ENCODE measurements at places on chromosomes 1 and 21.

- H3K4me3 ChIP-seq: no peak overlapping the region
- no peaks in the 10 kb centered on the region for H3K36me3 ChIP-seq
- H3K27me3 ChIP-seq: no peaks in the 10 kb centered on the region
- H3K27ac ChIP-seq: no peak overlapping the region
Observed at GRCh38 chr1:80675454-80675853, 1125.3 kb upstream of the ADGRL2 start.

- no peak overlapping the region for H3K27ac ChIP-seq
- H3K4me1 ChIP-seq: no peaks in the 10 kb centered on the region
- no peak overlapping the region for H3K4me3 ChIP-seq
- no peak for DNase-seq
- peaks cover 15% of the 10 kb centered on the region for H3K27me3 ChIP-seq
Observed at GRCh38 chr1:192357924-192358323, 41.1 kb downstream of the RGS21 start.

DNA sequence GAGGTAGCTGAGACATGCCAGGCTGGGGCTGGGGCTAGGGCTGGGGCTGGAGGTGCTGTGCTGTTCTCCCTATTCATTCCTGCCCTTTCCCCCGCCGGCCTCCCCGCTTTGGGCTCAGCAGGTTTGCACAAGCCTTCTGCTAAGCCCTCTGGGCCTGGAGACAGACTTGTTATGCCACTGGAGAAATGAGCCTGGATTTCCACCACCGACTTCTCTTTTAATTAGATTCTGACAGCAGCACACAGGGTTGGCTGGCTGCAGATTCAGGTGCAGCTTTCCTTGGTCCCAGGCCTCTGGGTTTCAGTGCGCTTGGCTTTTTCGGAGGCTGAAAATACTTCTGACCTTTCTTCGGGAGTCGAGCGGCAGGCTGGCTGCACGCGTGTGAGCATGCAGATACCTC is 71.5 kb upstream of the ACTL8 start:
- peak overlapping the region; percentile 57 for H3K27ac ChIP-seq
- H3K4me1 ChIP-seq: peaks cover 16% of the 10 kb centered on the region
- DNase-seq: no peak
- H3K4me3 ChIP-seq: no peak overlapping the region
- no peaks in the 10 kb centered on the region for H3K27me3 ChIP-seq
- no peaks in the 10 kb centered on the region for H3K36me3 ChIP-seq

- no peaks in the 10 kb centered on the region for H3K4me1 ChIP-seq
- H3K27me3 ChIP-seq: no peaks in the 10 kb centered on the region
- no peak overlapping the region for H3K4me3 ChIP-seq
Observed at GRCh38 chr1:79568411-79568810, 561.9 kb upstream of the ADGRL4 start.

DNA sequence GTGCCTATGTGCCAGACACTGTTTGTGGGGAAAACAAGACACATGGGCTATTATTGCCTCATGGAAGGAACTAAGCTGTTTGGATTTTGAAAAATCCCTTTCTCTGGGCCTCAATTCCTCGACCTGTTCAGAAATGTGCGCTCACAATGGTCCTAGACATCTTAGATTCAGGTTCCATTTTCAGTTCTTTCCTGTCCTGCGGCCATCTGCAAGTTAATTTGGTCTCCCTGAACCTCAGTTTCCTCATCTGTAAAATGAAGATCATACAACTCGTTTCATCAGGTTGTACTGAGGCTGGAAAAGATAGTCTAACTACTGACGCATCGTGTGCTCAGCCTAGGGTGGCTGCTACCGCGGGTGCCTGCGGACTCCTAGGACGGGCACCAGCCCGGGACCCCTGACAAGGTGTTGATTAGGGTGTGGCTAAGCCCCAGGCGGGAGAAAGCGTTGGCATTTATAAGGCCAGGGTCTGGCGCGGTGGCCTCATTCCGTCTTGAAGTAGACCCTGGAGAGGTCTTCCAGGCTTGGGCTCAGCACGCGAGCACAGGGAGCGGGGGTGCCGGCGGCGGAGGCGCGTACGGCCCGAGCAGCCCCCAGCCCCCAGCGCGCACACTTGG is 493 bp upstream of the ELOA start:
- peak overlapping the region; percentile 87 for H3K27ac ChIP-seq
- H3K27me3 ChIP-seq: no peaks in the 10 kb centered on the region
- peak overlapping the region; percentile 94 for H3K4me3 ChIP-seq
- peaks cover 5% of the 10 kb centered on the region for H3K36me3 ChIP-seq
- DNase-seq: no peak

DNA sequence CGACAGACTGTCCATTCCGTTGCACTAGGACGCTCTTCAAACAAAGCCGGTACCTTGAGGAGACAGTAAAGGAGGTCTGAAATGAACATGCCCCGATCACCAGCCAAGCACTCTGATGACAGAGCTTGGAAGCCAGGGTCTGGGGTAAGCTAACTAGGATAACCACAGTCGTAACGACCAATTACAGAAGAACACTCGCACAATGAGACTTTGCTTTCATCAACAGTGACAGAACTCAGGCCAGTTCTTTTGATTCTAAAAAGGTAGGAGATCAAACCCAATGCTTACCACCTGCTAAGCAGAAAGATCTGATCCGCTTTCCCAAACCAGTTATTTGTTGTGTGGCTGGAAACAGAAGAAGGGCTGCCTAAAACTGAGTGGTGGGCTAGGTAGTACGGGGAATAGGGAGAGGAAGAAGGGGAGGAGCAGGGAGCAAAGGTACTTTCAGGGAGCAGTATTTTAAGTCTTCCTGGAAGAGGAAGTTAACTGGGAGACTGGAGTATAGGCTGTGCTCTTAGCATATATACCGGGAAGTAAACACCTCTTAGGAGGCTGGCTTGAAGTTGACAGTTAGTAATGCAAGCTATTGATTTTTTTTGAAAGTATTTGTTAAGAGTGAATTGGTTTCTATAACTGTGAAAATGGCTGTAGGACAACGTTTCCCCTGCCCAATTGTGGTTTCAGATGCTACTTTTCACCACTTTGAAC is 38.4 kb downstream of the UCK2 start:
- no peaks in the 10 kb centered on the region for H3K27me3 ChIP-seq
- peaks cover 37% of the 10 kb centered on the region for H3K4me1 ChIP-seq
- no peak overlapping the region for H3K4me3 ChIP-seq

DNA sequence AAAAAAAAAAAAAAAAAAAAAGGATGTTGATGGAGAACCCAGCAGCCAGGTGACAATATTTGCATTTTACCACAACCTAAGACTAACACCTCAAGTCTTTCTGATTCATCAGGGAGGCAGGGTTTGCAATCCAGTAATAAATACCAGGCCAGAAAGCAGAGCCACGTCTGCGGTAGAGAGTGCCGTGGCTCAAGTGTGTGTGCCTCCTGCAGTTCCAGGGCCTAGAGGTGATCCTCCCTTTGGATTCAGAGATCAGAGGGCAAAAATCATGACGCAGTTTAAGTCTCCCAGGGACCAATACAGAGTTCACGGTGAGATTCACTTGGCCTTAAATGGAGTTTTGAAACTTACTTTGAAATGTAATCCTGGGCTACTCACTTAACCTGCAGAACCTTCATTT is 34.9 kb downstream of the TMCO4 start:
- H3K4me3 ChIP-seq: no peak overlapping the region
- H3K4me1 ChIP-seq: peaks cover 30% of the 10 kb centered on the region
- no peaks in the 10 kb centered on the region for H3K36me3 ChIP-seq
- peaks cover 21% of the 10 kb centered on the region for H3K27me3 ChIP-seq

DNA sequence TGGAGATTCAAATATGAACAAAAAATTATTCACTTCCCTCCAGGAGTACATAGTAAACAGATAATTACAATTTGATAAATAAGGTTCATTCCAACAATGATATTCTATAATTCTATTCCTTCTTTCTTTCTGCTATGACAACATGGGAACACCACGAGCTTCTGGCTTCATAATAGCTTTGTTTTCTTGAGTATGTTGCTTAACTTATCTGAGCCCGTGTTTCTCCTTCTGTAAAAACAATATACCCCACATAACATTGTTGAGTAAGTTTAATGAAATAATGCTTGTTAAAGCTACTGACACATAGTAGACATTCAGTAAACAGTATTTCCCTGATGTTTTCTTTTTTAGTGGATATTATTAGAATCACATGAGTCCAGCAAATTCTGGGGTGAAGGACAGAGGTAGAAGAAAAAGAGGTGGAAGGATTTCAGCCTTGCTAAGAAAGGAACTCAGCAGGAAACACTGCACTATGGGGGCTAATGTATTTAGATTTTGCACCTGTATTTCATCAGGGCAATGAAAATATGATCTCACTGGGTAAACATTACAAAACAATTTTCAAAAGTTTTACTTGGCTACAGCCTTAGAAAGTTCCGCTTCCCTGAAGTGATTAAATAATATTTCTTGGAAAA is 430.8 kb upstream of the C1orf87 start:
- no peaks in the 10 kb centered on the region for H3K27me3 ChIP-seq
- no peak overlapping the region for H3K27ac ChIP-seq
- no peaks in the 10 kb centered on the region for H3K36me3 ChIP-seq
- no peak for DNase-seq
- no peaks in the 10 kb centered on the region for H3K4me1 ChIP-seq

DNA sequence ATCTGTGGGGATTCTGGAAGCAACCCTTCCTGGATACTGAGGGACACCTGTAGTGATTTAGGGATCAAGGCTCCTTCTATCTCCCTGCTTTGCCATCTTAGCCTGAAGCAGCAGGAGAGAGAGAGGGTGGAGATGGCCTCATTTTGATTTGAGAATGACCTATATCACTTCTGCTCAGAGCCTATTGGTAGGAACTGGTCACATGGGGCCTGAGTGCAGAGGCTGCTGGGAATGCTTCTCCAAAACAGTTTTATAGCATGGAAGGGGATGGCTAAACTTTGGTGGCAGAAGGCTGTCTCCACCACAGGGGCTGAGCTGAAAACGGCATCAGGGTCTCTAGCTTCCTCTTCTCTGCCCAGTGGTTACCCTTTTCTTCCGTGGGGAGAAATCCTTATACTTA is 105.8 kb downstream of the TBX19 start:
- peaks cover 13% of the 10 kb centered on the region for H3K4me1 ChIP-seq
- peaks cover 14% of the 10 kb centered on the region for H3K27me3 ChIP-seq
- no peak for DNase-seq

DNA sequence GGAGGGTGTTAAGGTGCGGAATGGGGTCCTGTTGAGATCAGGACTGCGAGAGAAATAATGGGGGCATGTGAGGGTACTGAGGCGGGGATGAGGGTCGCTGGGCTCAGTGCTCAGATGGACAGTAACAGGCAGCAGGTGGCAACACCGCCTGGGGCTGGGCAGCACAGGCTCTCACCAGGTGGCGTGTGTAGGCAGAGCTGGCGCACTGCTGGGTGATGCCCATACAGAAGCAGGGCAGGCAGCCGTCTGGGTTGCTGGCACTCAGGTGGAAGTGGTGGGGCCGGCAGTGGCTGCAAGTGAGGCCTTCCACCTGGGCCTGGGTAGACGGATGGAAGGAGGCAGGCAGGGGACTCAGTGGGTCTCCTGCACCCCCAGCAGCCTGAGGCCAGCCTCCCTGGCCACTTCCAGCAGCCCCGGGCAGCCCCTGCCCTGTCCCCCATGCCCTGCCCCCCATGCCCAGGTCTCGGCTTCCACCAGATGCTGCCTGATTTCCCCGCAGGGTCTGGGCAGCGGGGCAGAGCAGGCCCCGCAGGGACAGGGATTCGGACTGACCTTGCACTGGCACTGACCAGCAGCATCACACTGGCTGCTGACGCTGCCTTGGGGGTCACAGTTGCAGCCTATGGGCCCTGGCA is 60.5 kb downstream of the LDLRAD2 start:
- H3K4me1 ChIP-seq: peaks cover 13% of the 10 kb centered on the region
- H3K36me3 ChIP-seq: no peaks in the 10 kb centered on the region
- DNase-seq: no peak

All from neural crest cell (in vitro differentiated cells).